ENCODE measurements at places on chromosomes 4 and X.

DNA sequence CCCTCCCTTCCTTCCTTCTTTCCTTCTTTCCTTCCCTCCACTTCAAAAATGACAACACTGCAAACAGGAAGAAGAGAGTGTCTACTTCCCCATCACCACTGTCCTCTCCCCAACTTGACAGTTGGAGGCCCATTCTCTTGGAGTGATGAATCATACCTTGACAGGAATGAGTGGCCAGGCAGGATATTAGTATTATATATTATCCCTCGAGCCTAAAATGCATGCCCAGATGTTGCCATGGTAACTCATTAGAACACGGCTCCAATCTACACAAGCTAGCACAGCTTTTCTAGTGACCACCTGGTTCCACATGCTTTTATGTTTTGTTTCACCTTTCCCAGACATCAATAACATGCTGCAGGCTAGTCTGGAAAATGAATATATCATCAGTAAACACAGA lies 71.3 kb upstream of the LHFPL1 start:
- no peak for DNase-seq

DNA sequence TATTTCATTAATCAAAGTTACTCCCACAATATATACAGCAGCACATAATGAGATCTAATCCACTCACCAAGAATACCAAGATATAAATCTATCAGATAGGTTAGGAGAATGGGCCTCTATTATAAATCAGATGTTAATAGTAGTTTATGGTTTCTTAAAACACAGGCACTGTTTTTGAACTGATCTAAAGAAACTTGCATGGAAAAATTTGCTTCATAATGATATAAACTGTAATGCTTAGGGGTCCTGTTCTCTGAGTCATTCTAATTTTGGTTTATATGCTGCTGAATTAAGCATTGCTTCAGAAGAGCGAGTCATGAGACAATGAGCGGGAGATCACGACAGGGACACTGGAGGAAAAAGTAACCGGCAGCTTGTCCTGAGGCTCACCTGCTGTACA lies 113.3 kb upstream of the OTUD4 start:
- DNase-seq, result no peak

- no peak for DNase-seq
Measured at GRCh38 chr4:181582595-181582994, 660.6 kb upstream of the TENM3 start.

GRCh38 chrX:23935106-23935505 lies 27.3 kb downstream of the CXorf58 start:
- DNase-seq, result no peak

GRCh38 chrX:107204068-107204605 lies 2.1 kb downstream of the NUP62CL start:
- DNase-seq, result no peak

GRCh38 chr4:25970226-25970675 lies 56.2 kb downstream of the SMIM20 start:
- DNase-seq, result no peak

DNA sequence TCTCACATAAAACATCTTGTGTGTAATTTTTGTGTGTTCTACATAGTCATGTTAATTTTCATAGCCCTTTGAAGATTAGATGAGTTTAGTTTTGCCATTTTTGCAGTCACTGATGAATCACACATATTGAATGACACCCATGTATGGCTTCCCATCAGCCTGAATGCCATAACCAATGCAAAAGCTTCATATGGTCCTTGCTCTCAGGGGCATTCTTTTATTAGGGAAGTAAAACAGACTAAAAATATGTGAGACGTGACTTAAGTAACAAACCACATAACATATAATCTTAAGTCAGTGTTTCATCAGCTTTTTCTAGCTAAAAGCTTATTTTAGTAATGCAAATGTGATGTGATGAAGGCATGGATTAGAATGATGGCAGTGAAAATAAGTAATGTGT lies 8.2 kb downstream of the SLC25A4 start:
- no peak for DNase-seq

GRCh38 chrX:153539171-153539978 lies 21.9 kb downstream of the ATP2B3 start:
- DNase-seq, result peak; percentile 25

GRCh38 chrX:14164828-14165227 lies 135.1 kb upstream of the GEMIN8 start:
- DNase-seq, result no peak

- no peak for DNase-seq
Measured at GRCh38 chr4:162705130-162705803, 461.4 kb downstream of the NAF1 start.

DNA sequence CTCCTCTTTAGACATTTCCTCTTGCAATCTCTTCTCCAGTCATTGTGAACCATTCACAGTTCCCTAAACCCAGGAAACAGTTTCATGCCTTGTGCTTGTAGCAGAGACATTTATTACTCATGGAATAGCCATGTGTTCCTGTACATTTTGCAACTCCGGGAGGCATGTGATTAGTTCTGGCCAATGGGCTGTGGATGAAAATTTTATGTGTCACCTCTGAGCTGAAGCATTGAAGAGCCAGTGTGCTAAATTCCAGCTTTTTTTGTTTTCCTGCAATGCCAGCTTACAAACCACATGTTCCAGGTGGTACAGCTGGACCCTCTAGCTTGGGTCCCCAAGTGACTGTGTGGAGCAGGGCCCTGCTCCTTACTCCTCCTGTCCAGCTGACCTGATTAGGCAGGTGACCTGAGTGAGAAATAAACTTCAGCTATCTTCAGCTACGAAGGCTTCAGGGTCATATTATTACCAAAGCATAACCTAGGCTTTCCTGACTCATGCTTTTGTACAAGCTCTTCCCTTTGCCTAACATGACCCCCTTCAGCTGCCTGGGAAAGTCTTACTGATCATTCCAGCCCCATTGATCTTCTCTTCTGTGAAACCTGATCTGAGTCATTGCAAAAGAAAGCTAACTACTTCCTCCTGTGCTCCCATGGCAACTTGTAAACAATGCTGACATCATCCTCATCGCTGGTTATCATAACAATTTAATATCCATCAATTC lies 200.4 kb downstream of the PTTG2 start:
- DNase-seq, result peak; percentile 25

DNA sequence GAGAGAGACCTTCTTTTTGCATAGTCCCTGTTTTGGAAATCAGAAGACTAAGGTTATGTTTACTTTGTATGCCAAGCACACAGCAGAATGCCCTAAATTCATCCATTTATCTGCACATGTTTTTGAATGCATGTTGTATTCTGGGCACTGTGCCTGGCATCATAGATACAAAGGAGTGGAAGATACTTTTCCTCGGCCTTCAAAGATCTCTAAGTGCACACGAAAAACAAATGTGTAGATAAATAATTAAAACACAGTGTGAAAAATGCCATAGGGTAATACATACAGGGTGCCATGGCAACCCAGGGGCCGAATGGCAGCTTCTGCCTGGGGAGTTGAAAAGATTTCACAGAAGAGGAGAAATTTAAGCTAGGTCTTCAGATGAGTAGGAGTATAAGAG lies 390.6 kb upstream of the ATOH1 start:
- DNase-seq, result no peak

DNA sequence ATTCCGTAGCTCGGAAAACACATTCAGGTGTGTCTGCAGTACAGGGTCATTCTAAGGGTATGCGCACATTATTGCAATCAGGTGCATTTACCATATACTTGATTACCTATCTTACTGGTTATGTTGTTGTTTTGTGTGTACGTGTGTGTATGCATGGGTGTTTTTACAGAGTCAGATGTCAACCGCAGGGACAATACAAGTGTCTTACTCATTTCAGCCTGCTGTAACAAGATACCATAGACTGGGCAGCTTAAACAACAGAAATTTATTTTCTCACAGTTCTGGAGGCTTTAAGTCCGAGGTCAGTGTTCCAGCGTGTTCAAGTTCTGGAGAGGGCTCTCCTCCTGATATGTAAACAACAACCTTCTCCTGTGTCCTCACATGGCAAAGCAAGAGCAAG lies 316.7 kb downstream of the DMD start:
- no peak for DNase-seq

DNA sequence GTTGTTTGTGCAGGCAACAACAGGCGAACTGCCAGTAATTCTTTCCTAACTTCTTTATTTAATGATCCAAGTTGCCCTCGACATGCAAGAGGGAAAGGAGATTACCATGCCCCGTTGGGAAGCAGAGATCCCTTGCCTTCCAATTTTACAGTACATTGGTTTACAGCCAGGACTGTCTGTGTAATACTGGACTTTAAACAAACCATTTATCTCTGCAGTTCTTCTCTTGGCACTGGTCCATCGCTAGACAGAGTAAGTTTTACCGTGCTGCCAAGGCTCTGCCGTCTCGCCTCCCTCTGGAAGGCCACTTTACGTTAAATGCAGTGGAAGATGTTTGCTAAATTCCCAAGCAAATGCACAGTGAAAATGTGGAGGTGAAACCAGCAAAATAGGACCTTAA lies 660.3 kb upstream of the PRKX start:
- no peak for DNase-seq

GRCh38 chr4:48033825-48034413 lies 17.3 kb downstream of the NIPAL1 start:
- peak; percentile 34 for DNase-seq

- DNase-seq, result no peak
Measured at GRCh38 chrX:115388879-115389278, 99.4 kb downstream of the LUZP4 start.

GRCh38 chr4:90727938-90728337 lies 600.7 kb downstream of the CCSER1 start:
- DNase-seq, result no peak

- no peak for DNase-seq
Measured at GRCh38 chr4:72377491-72378194, 191.4 kb downstream of the ADAMTS3 start.

GRCh38 chrX:79138658-79139241 lies 5.7 kb upstream of the GPR174 start:
- no peak for DNase-seq

DNA sequence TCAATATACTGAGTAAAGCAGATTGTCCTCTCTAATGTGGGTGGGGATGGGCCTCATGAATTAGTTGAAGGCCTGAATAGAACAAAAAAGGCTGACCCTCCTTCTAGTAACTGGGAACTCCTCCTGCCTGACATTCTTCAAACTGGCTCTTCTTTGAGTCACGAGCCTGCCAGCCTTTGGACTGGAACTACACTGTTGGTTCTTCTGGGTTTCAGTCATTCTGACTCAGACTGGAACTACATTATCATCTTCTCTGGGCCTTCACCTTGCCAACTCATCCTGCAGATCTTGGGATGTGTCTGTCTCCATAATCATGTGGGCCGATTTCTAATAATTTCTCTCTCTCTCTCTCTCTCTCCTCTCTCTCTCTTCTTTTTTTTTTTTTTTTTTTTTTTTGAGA lies 26.9 kb upstream of the CT47C1 start:
- no peak for DNase-seq

- DNase-seq, result no peak
Measured at GRCh38 chr4:71441186-71442169, 102.7 kb downstream of the SLC4A4 start.

- no peak for DNase-seq
Measured at GRCh38 chr4:147948336-147948735, 216.4 kb downstream of the ARHGAP10 start.

DNA sequence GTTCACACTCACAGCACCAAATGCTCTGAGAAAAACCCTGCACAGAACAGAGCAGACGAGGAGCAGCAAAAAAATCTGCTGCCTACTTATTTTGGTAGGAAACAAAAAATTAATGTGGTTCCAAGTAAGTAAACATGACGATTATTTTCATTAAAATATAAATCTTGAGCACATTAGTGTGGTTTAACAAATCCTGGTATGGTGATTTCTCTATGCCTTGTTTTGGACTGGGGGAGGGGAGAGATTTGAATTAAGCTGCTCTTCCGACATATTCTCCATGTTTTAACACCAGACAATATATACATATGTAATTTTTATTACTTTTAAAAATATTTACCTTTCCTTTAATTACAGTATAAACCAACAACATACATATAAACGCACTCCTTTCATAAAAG lies 1.8 kb downstream of the CAMK2D start:
- no peak for DNase-seq

DNA sequence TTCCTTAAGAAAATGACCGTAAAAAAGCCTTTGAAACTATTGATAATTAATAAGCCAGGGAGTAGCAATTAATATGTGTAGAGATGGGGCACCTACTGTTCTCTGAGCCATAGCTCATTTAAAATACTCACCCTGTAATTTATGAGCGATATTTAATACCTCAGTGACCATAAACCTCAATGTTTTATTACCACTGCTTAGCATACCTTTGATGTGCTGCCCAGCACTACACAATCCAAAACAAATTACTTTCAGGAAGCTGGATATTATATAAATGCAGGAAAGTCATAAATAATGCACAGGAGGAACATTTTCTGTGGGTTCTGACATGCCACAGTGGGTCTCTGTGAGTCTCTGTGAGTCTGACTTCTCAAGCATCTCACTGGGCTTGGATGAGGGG lies 166.1 kb upstream of the RPL34 start:
- no peak for DNase-seq

GRCh38 chrX:66684196-66684595 lies 45.3 kb upstream of the EDA2R start:
- no peak for DNase-seq

- DNase-seq, result no peak
Measured at GRCh38 chrX:108438110-108438623, at the start of gene COL4A6. Gene COL4A6, minus strand, starts transcription at chrX:108438422. Its CDS starts 226 bp downstream, at chrX:108438196.

DNA sequence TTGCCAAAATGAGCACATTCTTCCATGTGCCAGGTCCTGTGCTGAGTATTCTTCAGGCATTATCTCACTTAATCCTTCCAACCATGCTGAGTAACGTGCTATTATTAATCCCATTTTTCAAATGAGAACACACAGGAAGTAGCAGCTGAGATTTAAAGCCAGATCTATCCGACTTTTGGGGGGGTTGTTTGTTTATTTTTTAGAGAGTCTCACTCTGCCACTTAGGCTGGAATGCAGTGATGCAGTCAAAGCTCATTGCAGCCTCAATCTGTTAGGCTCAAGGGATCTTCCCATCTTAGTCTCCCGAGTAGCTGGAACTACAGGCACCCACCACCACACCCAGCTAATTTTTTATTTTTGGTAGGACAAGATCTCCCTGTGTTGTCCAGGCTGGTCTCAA lies 55.5 kb upstream of the TRIM2 start:
- DNase-seq, result no peak

DNA sequence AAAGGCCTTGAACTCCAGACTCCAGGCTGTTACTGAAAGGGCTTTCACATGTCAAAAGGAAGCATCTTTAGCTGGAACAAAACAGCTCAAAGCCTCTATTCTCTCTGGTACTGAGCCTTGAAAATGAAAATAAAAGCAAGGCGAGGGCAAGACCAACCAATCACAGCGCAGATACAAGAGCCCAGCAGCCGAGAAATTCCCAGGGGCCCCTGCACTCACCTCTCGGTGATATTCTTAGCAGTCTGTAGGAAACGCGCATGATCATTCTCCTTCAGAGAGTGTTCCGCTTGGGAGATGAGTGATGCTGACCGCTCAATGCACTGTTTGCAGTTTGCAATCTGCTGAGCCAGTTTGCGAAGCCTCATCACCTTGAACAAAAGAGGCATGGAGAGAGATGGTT lies 138.1 kb downstream of the MID1 start:
- no peak for DNase-seq
